ENCODE measurements at places on chromosomes 7 and 10.

DNA sequence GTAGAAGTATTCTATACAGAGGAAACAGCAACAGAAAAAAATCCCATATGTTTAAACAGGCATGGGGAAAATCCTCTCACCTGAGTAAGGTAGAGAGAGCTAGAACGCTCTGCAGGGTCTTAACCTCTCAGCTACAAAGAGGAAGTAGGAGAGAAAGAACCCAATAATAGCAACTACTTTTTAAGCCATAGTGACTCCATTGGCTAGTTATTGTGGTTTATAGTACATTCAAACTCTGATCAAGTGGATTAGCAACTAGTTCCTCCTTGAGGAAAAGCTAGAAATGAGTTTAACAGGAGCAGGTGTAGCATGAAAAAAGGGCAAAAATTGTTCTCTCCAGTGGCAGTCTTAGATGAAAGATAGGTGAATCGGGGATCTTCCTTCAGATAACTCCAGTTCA lies 89.7 kb downstream of the HGF start:
- no peak for DNase-seq

DNA sequence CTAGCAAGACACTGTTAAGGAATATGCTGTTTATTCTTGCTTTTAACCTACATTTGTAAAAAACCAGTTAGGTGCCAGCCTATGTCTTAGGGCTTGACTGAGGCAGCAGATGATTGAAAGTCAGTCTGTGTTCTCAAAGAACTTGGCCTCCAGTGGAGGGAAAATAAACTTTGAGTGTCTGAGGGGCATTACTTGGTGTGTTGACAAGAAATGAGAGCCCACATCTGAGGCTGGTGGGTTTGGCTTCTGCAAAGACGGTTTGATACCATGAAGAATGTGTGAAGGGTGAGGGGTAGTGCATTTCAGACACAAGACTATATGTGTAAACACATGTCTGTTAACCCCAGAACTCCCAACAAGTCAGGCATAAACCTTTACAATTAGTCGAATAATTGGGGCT lies 28.5 kb downstream of the CCSER2 start:
- DNase-seq: no peak

GRCh38 chr10:4357911-4358310 lies 468.1 kb upstream of the AKR1E2 start:
- DNase-seq: no peak

DNA sequence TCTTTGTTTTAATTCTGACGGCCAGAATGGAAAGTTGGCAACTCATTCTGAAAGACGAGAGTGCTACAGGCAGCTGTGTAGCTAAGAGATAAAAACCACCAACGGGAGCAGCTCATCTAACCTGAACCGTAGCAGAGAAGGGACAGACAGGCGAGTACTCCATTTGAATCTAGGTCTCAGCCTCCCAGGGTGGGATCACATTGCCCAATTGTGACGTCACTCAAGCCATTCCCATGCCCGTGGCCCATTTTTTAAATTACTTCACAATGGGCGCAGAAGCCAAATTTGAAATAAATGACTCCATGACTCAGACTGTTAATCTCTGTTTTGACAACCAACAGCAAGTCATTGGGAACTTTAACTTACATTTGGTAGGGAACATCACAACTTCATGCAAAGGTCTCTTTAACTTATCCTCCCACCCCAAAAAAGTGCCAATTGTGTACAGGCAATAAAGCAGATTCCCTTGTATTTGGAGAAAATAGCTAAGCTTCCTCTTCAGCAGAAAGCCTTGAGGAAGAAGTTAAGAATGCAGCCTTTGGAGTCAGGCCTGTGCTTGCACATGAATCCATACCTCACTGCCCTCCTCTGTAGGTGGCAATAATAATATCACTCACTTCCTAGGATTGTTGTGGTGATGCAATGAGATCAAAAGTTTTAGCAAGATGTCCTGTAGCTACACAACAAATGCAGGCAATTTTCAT lies 93.2 kb upstream of the KIF5B start:
- peak; percentile 78 for DNase-seq

DNA sequence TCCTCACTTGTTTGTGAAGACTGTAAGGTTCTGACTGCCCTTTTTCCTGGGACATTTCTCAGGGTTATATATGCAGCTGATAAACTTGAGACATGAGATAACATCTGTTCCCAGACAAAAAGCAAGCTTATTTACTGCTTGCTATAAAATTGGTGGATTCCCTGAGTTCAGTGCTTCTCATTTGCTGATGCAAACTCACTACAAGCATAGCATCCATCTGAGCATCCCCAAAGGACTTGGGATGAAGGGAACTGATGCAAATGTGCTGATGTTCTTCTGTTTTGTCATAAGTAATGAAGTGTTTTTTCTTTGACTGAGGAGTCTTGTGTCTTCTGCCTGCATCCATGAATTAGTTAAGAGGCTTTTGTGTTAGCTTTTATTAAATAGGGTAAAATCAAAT lies 183.2 kb downstream of the ADK start:
- no peak for DNase-seq

DNA sequence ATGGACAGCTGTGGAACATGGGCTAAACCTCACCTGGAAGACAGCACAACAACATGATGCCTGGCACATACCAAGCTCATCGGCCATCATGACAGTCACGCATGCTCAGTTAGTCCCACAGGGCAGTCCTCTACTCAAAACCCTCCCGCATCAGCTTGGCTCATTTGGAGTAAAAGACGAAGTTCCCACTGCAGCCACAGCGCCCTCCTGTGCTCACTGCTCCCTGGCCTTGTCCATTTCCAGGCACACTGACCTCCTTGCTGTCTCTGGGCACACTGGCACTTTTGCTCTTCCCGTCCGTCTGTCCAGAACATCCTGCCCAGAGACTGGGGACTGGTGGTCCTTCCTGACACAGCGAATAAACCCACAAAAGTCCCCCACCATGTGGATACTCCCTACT lies 66.2 kb downstream of the LARP4B start:
- DNase-seq: no peak

DNA sequence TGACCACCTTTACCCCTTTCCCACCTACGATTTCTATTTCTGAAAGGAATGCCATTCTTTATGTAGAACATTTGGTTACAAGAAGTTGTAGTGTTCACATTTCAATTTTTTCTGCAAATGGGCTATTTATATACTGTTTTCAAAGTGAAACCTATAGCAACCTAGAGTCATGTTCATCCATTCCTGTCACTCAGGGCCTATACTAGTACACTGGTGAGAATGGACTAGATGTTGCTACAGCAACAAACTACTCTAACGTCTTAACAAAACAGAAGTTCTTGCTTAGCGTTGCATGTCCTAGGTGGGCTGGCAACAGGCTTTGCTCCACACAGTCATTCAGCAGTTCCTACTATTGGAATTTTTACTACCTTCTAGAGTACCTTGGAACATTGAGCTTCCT lies 16.3 kb downstream of the CASD1 start:
- DNase-seq: no peak

DNA sequence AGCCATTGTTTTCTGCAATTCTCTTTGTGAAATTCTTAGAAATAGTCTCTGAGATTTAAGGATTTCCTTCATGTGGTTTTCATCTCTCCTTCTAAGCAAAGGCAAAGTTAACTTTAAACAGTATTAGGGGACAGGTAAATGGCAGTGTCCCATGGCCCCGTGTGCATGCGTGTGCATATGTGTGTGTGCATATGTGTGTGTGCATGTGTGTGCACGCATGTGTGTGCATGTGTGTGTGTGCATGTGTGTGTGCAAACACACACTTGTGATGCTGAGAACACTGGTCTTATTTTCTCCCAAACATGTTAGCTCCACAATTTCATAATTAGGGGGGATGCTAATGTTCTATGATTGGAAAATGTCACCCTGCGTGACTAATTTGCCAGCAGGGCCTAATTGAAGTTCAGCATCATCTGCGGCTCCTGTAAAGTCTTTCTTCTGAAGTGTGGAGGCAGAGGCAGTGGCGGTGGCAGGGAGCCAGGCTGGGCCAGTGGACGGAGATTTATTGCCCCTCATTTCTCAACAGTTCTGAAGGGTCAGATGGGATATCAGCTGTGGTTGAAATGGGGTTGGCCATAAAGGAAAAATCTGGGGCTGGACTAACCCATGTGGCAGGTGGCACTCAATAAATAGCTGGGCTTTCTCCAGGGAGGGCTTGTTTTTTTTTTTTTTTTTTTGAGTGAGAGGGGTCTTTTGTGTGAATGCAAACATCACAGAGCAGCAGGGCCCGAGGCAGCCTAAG lies 289.3 kb upstream of the PODXL start:
- DNase-seq: no peak

GRCh38 chr10:124746992-124747391 lies 2.8 kb upstream of the FAM53B start:
- DNase-seq: no peak

GRCh38 chr7:8592167-8592566 lies 158.8 kb downstream of the NXPH1 start:
- no peak for DNase-seq

DNA sequence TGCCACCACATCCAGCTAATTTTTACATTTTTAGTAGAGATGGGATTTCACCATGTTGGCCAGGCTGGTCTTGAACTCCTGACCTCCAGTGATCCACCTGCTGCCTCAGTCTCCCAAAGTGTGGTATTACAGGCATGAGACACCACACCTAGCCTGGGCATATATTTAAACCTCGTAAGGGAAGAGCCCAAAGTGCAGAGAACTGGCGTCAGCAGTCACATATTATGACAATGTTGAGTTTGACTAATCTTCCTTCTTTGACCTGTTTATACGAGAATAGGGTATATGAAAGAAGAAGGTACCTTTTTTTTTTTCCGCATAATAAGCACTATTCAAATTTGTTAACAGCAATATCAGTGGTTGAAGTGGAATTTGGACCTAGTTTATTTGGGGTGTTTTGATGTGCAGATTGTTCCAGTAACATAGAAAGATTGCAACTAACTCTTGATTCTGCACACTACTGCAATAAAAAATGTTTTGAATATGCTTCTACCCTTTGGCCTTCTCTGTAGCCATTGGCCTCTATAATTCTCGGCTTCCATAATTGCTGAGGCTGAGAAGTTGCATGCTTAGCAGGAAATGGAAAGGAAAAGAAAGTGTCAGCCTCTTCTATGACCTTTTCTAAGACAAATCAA lies 55.9 kb downstream of the MINPP1 start:
- no peak for DNase-seq

DNA sequence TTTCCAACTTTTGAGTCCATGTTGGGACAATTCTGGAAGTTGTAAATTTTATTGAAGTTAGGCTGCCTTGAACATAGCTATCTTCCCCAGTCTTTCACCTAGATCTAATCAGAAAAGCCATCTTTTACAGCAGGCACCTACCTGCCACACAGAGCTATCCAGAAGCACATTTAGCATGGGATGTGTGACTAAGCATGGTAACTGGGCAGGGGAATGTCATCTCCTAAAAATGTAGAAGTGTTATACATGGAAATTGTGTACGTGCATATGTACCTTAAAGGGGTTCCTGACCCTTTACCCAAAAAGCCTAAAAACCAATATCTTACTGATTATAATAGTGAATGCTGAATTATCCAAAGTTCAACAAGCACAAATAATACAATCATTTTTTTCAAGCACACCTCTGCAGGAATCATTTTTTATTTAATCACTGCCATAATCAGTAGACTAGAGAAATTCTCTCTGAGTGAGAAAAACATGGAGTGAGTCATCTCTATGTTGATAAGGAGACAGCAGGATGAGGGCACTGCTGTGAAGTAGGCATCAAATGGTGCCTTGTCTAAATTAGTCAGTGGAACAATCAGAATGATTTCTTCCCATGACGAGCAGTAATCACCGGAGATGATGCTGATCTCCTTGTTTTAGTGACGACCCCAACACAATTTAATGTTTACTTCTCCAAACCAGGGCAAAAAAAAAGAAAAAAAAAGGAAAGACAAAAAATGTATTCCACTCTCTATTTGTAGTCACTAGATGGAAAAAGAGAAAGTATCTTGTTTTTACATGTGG lies 75.9 kb downstream of the SORBS1 start:
- DNase-seq: no peak

DNA sequence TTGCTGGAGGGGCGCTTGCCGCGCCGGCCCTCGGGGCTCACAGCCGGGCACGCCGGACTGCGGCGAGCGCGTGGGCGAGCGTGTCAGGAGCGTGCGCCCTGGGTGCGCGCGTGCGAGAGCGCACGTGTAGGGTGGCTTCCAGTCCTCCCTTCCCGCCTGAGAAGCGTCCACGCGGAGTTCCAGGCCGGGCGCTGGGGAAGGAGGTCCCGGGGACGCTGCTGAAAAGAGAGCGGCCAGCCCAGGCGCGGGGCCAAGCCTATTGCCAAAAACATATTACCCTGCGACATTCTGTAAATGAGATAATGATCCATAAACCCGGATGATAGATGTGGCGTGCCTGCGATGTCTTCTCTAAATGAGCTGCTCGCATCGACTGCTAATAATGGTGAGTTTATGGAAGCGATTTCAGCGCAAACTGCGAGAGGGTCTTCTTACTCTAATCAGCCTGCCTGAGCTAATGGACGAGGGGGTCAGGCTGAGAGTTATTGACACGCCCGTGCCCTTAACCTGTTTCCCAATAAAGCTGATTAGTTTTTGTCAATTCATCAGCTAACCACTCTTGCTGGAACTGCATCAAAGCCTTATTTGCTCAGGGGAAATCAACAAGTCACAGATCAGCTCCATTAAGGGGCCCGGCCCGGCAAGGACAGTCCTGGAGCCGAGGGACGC lies 8.0 kb upstream of the MNX1 start:
- no peak for DNase-seq

- no peak for DNase-seq
Observed at GRCh38 chr7:34982371-34983019, 54.8 kb downstream of the DPY19L1 start.

DNA sequence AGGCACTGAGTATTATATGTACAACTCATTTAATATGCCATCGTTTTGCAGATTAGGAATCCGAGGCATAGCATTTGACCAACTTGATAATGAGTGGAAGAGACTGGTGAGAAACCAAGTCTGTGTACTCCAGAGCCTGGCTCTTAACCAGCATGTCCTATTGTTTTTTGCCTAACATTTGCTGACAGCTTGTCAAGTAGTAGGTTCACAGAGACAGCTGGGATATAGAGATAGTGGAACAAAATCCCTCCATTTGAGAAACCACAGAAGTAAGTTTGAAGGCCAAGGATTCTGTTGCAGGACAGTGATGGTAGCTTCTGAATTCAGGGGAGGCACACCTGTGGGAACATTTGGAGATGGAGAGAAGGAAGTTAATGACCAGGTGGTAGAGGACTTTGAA lies 206.9 kb upstream of the PRPS1L1 start:
- DNase-seq: no peak

Measured in GM20000 (cell line).